ENCODE measurements at places on chromosomes 12 and 14.
A peak's percentile ranks its signal among the peaks of the same experiment; 100 is the strongest.

DNA sequence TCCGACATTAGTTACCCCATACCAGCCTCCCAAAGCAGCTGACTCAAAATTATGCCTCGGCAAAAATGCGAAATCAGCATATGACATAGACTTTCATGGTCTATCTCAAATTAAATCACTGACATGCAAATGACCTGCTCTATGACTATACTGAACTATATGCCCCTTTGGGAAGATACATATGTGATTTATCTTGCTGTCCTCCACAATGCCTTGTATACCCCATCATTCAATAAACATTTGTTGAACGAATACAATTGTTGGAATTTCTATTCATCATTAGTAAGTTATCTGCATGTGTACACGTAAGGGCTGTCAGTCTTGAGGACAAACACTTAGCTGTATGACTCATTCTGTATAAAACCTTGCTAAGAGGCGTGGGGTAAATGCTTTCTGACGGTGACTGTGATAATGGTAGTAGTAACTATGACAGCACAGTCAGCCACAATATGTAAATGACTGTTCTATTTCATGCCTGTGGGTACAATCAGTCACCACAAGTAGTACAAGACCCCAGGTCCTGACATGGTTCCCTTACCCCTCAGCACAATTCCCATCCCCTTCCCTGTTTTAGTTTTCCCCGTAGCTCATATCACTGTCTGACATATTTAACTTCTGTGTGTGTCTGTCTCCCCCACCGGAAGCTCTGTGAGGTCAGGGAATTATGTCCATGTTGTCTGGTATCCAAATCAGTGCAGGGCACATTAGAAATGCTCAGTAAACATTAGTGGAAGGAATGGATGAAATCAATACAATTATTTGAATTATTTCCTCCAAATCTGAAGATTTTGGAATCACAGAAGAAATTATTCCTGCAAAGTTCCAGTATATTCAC, 42.8 kb downstream of the STXBP6 start:
- peak; percentile 85 for DNase-seq

- no peak for DNase-seq
These were observed 63.5 kb downstream of the LLPH start for GRCh38 chr12:66066929-66067523.

DNA sequence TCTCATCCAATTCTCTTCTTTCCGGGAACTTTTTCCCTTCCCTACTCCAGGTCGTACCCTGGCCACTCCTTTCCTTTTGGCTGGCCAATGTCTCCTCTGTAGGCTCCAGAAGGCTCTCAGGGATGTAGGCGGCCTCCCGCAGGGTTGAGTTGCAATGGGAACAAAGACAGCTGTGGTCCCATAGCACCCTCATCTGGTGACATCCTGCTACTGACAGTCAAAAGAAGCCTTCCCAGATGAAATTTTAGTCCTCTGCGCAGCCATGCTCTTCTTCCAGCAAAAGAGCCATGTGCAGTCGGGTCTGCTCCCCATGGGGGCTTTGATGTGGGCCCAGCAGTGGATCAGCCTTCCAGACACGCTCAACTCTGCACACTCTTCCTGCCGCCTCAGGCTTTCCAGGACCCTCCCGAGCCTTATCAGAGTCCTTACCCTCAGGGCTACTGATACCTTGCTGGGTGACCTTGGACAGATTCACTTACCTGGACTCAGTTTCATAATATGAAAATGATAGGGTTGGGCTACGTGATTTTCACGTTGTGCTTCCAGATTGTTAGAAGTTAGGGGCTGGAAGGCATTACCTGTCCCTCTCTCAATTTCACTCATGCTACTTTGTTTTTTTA, 5.5 kb upstream of the CELA1 start:
- DNase-seq: peak; percentile 51

GRCh38 chr14:102902523-102903247, 19.8 kb upstream of the AMN start:
- no peak for DNase-seq

DNA sequence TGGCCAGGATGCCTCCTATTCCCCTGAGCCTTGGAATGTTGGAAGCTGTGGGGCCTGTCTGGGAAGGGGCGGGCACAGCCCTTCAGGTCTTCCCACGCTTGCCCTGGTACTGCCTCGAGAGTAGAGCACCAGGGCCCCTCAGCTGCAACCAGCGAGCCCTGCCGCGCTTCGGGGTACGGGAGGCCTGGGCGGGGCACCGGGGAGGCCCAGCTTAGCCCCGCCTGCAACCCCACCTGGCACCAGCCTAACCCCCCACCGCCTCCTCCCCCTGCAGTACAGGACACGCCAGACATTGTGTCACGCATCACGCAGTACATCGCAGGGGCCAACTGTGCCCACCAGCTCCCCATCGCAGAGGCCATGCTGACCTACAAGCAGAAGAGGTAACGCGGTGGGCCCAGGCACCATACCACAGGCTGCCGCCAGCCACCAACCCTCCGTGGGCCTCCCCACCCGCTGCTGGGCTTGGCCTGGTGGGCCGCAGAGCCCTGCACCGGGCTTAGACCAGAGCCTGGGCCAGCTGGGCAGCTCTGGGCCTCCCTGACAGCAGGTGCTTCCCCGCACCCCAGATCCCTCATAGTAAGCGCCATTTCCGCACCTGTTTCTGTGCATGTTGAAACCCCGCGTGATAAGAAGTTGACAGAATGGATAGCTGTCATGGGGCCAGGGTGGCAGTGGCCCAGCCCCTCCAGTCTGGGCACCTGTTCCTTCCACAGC, 13.6 kb upstream of the TEX22 start:
- no peak for DNase-seq

DNA sequence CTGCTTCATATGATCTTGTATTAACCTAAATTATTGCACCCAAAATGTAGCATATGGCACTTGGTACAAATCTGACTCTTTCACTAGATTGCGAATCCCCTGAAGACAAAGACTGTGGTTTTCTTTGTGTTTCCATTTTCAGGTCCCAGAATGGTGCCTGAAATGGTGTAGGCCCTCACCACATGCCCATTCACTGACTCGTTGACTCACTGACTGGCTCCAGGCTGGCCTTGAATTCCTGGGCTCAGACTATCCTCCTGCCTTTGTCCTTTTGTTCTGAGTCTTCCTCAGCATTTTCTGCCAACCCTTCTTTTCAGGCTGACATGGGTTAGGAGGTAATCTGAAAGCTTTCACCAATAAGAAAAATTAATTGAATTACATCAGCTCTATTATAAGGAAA, 368.7 kb upstream of the GARIN6 start:
- DNase-seq: no peak

DNA sequence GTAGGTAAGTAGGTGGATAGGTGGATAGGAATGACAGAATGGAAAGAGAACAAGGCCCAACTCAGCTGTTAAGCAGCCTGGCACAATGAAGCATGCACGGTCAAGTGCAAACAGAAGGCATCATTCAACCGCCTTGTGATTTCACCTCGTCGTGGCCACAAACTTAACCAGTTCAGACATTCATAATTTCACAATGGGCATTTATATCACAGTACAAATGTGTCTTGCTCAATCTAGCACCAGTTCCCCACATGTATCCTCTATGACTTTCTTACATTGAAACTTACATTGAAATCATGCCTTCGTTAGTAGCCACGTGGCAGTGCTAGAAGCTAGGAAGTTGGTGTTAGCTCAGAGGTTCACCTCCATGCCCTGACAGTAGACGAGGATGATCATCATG, 207.5 kb downstream of the ETV6 start:
- no peak for DNase-seq

- DNase-seq: no peak
These were observed 14.2 kb downstream of the DLK1 start for GRCh38 chr14:100740929-100741328.

- no peak for DNase-seq
These were observed 23.8 kb upstream of the CCDC175 start for GRCh38 chr14:59600211-59600945.

DNA sequence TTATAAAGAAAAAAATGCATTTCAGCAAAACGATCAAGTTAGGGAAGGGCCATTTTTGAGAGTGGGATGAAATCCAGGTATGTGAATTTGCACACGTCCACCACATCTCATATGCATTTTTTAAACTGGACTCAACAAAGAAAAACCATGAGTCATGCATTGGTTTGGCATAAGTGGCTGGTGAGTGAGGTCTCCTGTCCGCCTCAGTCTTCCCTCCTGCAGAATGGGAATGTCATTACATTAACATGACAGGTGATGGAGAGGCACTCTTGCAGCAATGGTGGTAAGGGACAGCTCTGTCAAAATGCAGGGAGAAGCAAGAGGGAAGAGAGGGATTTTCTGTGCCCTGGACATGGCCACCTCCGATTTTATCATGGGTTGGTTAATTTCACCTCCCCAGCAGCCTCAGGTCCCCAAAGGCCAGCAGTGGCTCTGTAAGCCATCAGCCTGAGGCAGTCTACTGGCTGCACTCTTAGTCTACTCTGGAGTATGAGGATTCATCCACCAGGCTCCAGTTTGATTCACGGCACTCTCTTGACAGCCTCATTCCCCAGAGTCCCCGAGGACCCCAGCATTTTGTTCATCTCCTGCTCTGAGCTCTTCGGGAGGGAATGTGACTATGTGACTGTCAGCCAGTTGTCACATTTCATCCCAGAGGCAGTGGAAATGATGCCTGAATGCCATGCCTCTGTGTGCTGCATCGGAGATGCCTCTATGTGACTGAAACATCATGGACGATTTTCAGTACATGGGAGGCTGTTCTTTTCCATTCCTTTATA, 17.1 kb upstream of the PWP1 start:
- DNase-seq: no peak

DNA sequence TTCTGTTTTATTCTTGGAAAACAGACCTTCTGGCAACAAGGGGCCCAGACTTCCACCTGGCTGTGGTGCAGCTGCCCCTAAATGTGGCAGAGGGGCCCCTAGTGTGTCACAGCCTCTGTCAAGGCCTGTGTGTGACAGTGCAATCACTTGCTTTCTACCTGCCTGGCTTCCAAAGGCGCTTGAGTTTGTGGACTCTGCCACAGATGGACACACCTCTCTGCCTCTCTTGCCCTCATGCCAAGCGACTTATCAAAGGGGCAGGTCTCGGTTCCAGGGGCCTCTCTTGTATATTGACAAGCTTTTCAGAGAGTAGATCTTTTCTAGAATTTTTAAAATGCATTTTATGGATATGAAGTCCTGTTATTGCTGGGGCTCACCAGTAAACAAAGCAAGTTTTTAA, 217.2 kb downstream of the SLC15A4 start:
- no peak for DNase-seq

- DNase-seq: no peak
These were observed 24.7 kb downstream of the CCDC85C start for GRCh38 chr14:99579120-99579836.

GRCh38 chr14:71566276-71566675, 366.0 kb upstream of the RGS6 start:
- no peak for DNase-seq

DNA sequence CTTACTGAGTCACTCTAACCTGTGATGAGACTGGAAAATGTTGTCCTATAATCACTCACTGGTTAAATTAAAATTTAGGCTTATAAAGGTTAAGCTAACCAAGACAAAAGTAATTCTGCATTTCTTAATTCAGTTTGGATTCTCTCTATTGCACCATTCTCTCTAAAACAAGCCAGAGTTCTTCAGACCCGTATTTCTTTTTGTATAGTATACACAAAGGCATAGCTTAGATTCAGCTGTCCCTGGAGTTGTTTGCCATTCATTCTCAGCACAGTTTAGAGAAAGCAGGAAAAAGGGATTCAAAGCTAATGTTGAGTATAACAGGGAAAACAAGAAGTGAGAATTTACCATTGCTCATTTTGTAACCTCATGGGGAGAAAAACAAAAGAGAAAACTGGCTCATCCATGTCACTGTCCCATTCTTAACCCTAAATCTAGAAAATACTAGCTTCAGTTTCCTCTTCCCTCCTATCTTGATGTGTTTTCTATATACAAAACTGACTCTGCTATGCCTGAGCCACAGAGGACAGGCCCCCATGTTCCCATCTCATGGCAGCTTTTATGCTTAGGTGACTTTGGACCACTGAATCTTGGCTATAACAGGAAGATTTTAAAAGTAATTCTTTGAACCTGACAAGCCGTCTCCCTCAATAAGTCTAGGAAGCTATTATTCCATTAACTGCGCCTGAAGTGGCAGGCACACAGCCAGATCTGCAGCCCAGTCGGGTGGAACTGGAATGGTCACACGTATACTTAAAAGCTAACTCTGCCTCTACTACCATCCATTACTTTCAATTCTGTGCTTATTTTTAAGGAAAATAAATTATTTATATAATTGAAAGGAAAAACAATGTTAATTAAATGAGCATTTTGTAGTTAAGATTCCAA, 7.0 kb downstream of the AREL1 start:
- DNase-seq: no peak

GRCh38 chr14:51962711-51963110, 26.6 kb upstream of the RTRAF start:
- no peak for DNase-seq

- no peak for DNase-seq
These were observed 46.0 kb upstream of the KTN1 start for GRCh38 chr14:55533960-55534359.

DNA sequence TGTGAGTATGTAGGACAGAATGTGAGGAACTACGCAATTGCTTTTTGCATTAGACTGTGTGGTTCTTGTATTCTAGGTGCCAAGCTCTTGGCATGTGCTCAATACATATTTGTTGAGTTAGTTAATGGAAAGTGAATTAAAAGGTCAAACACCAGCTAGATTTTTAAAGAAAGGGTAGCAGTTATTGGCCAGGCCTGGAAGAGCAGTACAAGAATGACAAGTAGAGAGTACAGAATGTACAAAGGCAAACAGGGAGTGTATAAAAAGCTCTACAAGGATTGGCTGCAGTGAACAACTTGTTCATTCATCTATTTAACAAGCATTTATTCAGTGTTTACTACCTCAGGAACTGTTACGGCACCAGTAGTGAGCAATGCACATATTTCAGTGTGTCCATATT, 854.0 kb upstream of the SEL1L start:
- DNase-seq: no peak

DNA sequence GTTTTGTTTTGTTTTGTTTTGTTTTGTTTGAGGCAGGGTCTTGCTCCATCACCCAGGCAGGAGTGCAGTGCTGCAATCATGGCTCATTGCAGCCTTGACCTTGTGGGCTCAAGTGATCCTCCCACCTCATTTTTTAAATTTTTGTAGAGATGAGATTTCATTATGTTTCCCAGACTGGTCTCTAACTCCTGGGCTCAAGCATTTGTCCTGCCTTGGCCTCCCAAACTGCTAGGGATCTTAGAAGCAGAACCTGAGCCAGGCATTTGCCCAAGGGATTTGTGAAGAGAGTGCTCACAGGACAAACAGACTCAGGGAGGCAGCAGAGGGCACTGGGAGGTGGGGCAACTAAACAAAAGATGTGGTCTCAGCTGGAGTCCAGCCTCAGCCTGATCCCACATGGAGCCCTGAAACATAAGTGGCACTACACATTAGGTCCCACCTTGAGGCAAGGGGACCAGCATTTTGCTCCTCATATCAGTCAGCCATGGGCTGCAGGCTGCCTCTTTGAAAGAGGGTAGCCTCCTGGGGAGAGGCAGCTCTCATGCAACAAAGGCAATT, 86.2 kb upstream of the CMKLR1 start:
- DNase-seq: no peak

GRCh38 chr12:168763-169525, 45.0 kb downstream of the SLC6A12 start:
- DNase-seq: no peak

GRCh38 chr14:50964683-50965390, 20.6 kb upstream of the PYGL start:
- DNase-seq: no peak

- DNase-seq: no peak
These were observed 1444.5 kb upstream of the FLRT2 start for GRCh38 chr14:84085493-84085892.

Measured in COLO829 (cell line).